ENCODE measurements at places on chromosomes 16 and 17.
A peak's percentile ranks its signal among the peaks of the same experiment; 100 is the strongest.

- DNase-seq, result no peak
These were observed 45.2 kb upstream of the PVALEF start for GRCh38 chr17:81120149-81120484.

GRCh38 chr17:19799796-19800195 lies 51.7 kb upstream of the ALDH3A1 start:
- DNase-seq, result no peak

GRCh38 chr17:12457493-12457892 lies 208.2 kb upstream of the MYOCD start:
- DNase-seq, result no peak

DNA sequence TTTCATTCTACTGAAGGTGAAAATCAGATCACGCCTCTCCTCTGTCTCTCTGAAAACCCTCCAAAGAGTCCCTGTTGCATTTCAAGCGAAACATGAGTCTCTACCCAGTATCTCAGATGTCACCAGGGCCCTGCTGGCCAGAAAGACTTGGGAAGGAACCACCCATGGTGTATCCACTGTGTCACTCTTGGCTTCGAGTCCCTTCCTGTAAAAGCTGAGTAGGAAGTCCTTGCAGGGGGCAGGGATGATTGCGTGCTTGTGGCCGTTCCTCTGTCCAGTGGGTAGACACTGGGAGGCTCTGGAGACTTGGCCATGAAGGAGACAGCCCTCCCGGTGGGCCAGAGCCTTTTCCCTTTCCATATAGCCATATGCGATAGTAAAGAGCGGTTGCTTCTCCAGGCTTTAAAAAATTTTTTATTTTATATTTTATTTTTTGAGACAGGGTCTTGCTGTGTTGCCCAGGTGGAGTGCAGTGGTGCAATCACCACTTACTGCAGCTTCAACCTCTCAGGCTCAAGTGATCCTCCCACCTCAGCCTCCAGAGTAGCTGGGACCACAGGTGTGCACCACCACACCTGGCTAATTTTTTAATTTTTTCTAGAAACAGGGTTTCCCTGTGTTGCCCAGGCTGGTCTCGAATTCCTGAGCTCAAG lies 19.0 kb upstream of the RMI2 start:
- DNase-seq, result no peak

DNA sequence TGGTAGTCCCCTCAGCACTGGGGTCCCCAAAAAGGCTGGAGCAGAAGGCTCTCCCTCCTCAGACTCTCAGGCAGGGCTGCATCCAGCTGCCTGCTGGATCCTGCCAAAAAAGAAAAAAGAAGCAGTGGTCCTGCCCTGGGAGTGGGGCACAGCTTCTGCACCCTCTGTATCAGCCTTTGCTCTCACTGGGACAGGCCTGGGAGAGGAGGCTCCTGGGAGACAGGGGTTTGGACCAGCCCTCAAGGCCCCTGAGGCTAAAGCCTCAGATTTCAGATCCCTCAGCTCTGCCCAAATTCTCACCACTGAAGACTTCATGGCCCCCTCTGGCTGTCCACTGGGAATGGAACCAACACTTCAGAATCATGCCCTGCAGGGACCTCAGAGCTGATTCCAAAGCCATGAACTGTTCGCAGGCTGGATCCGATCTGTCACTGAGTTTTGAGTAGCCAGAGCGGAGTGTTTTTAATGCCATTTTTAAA lies 96.9 kb downstream of the C16orf78 start:
- DNase-seq, result no peak

DNA sequence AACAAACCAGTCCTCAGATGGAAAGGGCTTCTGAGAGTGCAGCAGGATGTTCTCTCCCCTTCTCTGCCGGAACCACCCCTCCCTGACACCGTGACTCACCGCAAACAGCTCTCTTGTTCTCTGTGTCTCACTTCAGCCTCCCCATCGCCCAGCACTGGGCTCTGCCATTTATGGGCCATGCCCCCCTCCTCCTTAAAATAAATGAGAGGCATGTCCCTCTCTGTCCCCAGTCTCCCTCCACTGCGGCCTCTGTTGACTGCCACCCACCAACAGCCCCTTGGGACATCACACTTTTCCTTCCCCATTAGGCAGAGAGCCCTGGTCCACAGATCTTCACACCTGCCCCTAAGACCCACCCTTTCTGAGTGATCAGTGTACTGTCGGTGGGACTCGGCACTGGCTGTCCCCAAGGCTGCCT lies 6.3 kb downstream of the CCDC102A start:
- DNase-seq, result peak; percentile 40

- DNase-seq, result no peak
These were observed 191.0 kb downstream of the TANC2 start for GRCh38 chr17:63156986-63157385.

- no peak for DNase-seq
These were observed 34.6 kb downstream of the MBTPS1 start for GRCh38 chr16:84082110-84082509.

DNA sequence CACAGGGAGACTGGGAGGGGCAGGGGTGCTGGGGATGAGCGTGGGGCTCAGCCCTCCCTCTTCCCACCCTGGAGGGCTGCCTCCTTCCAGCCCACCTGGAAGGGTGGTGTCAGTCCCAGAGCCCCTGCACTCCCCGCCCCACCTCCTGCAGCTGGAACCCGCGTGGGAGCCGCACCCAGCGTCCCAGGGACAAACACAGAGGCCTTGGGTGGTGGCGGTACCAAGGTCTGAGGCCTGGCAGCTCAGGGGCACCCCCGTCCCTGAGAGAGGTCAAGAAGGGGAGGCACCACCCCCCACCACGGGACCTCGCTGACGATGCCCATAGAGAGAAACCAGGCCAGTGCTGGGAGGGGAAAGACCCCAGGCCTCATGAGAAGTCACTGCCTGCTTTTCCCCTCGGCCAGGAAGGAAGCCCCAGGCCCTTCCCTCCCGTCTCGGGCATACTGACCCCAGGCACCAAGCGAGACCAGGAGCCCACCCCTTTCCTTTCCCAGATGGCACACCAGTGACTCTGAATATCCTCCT lies 4.1 kb downstream of the HS3ST6 start:
- DNase-seq, result no peak

- peak; percentile 0 for DNase-seq
These were observed 20.9 kb upstream of the CLEC18A start for GRCh38 chr16:69930117-69930776.

DNA sequence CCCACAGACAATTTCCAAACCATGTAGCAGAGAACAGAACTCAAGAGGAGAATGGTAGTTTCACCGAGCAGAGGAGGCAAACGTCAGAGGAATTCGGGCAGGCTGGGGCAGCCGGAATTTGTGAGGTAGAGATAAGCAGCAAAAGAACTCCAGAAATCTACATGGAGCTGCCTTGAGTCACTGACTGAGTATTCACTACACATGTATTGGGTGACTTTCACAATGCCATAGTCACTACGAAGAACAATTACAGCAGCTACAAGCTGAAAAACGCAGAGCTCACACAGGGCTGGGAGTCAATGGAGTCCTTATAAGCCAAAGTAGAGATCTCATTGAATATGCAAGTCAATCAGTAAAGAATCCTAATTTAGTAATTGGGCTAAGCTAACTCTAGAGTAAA lies 13.4 kb downstream of the CMC2 start:
- no peak for DNase-seq

Measured in GDM1 (cell line).